ENCODE measurements at places on chromosomes 7 and 10.

GRCh38 chr7:44065431-44066110, at the start of gene PGAM2:
Gene PGAM2 (minus strand): TSS chr7:44065567. CDS start chr7:44065529, 38 bp downstream.
- DNase-seq: no peak

DNA sequence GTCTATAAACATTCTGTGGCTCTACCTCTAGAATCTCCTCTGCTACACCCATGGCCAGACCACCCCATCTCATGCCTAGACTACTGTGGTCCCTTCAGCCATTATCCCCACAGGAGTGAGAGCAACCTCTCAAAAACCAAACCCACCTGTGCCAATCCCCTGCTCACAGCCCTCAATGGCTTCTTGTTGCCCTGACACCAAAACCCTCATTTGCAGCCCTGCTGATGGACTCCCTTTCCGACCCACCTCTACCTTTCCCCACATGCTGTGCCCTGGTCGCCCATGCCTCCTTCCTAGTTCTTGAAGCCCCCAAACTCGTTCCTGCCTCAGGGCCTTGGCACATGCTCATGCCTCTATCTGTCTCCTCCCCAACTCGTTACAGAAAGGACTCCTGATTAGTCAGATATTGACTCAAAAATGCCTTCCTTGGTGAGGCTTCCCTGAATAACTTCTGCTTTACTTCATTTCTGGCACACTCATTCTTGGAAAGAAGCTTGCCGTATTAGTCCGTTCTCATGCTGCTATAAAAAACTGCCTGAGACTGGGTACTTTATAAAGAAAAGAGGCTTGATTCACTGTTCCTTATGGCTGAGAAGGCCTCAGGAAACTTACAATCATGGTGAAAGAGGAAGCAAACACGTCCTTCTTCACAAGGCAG, 104.2 kb downstream of the TEX36 start:
- no peak for DNase-seq

GRCh38 chr7:70790215-70791073, 341.5 kb upstream of the GALNT17 start:
- DNase-seq: no peak

DNA sequence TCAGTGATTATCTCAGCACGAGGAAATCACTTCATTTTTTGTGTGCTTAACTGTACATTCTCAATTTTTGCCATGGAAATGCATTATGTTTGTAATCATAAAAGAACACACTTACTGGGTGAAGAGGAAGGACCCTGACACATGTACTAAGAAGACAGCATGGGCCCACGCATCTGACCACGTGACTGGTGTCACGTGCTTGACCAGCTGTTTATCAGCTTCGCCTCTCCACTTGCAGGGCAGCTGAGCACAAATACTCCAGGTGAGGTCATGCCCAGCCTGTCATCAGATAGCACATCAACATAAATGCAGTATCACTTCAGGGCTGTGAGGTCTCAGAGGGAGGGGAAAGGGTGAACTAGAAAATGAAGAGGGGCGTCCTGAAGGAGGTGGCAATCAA, 179.8 kb downstream of the EBF3 start:
- DNase-seq: no peak

DNA sequence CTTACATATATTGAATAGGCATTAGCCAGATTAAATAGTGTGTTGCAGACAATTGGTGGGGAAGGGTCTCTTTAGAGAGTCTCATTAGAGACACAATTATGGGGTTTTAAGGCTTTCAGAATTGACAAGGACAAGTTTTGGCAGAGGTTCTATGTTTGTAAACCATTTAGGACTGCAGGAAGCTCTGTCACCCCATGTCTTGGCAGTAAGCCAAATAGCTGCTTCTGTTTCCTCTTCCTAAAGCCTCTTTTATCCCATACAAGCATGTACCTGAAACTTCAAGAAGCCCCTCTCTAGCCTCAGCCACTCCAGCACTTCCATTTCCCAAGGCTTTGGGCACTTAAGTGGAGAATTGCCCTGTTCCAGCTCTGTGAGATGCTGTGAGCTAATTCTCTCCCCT, 21.8 kb upstream of the LRRC4 start:
- DNase-seq: no peak

GRCh38 chr7:134992626-134993179, 6.4 kb downstream of the AGBL3 start:
- DNase-seq: no peak

GRCh38 chr10:129745186-129745750, 218.8 kb downstream of the EBF3 start:
- no peak for DNase-seq

- DNase-seq: no peak
Observed at GRCh38 chr7:158101821-158102450, 485.7 kb downstream of the PTPRN2 start.

DNA sequence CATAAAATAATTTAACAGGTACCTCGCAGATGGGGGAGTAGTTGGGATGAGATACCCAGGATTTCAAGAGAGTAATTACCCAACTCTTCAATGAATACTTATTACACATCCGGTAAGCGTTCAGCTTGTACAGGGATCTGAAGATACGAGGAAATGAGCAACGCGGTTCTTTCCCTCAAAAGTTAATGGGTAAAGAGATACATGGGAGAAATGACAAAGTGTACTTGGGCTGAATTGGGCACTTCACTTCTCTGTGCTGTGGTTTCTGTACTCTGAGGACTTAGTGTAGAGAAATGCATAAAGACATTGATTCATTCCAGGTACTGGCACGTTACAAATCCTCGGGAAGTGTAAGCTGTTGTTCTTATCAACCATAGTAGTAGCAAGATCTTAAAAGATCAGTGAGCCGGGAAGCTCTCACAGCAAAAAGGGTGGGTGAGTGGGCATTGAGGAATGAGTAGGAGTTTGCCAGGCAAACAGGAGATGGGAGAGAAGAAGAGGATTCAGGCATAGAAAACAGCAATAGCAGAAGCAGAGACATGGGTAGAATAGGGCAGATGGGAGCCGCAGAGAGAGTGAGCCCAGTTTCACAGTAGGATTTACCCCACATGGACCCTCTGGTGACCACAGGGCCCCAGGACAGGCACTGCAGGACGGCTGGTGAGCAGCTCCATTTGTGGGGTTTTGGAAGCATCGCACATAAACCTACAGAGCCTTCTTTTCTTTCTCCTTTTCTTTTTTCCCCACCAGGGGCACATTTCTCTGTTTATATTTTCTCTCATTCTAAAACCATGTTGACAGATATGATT, 304.3 kb upstream of the PITRM1 start:
- no peak for DNase-seq

GRCh38 chr7:150564566-150564965, 2.6 kb upstream of the GIMAP4 start:
- no peak for DNase-seq

- DNase-seq: no peak
Observed at GRCh38 chr10:116555880-116556279, 10.1 kb downstream of the PNLIP start.

- DNase-seq: no peak
Observed at GRCh38 chr7:73769481-73770001, 529 bp downstream of the CLDN3 start.

- DNase-seq: no peak
Observed at GRCh38 chr10:107450056-107450455, 285.6 kb upstream of the SORCS1 start.

DNA sequence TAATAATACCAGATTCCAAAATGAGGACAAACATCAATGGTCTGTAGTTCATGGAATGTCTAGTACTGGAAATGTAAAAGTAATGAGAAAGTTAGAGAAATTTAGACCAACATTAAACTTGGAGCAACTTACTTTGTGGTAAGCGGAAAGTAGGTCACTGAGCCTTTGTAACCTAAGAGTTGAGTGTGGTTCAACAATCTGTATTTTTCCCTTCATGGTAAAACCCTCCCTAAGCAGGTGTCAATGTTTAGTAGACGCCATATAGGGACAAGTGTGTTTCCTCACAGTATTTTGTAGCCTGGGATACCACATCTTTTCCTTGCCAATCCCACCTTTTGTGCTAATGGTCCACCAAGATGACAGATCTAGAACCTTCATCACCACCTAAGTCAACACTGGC, 67.3 kb upstream of the RSU1 start:
- DNase-seq: no peak

DNA sequence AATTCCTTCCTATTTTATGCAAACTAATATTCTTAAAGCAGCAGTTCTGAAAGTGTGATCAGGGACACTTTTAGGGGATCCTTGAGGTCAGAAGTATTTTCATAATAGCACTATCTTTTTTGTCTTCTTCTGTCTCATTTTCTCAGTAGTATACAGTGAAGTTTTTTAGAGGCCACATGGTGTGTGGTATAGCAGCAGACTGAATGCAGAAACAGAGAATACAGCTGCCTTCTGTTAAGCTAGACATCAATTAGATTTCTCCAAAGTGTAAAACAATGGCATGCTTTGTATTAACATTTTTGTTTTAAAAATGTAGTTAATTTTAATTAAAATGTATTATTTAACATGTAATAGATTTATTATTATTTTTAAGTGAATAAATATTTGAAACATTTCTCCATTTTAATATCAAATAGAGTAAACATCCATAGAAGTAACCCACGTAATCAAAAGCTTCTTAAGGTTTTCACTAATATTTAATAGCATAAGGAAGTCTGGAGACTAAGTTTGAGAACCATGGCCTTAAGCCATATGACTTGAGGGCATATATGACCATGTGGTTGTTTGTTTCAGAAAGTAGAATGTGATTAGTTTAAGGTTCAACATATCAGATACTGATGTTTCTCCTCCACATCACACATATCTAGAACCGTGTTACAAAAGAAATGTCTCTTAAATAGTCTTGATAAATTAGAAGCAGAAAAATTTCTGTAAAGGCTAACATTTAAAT, 94.0 kb downstream of the PRKG1 start:
- DNase-seq: no peak

DNA sequence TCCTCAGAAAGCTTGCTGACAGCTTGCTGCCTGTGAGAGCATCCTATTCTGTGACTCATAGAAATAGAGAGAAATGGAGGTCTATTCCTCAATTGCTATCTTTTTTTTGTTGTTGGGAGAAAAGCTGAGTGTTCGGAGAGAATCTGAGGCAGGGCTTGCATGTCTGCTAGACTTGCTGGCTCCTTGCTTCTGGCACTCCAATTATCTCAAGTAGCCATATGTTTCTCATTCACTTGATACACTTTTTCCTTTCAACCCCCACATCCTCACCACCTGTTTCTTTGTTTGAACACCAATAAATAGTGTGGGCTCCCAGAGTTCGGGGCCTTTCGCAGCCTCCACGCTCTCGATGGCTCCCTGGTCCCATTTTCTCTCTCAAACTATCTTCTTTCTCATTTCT, 172.2 kb downstream of the SH2D4B start:
- DNase-seq: no peak

GRCh38 chr10:118020365-118020764, 26.4 kb downstream of the RAB11FIP2 start:
- DNase-seq: no peak

- no peak for DNase-seq
Observed at GRCh38 chr7:95052566-95053094, 145.2 kb downstream of the PPP1R9A start.
